ENCODE measurements at places on chromosomes 11 and 22. TPM values are rescaled to one million over a fixed set of nuclear protein-coding genes. Genes with fewer than 3 reads are reported as not detected.
A peak's percentile ranks its signal among the peaks of the same experiment; 100 is the strongest.

The FADS2 gene
- total RNA-seq, result 44.5 TPM

DNA sequence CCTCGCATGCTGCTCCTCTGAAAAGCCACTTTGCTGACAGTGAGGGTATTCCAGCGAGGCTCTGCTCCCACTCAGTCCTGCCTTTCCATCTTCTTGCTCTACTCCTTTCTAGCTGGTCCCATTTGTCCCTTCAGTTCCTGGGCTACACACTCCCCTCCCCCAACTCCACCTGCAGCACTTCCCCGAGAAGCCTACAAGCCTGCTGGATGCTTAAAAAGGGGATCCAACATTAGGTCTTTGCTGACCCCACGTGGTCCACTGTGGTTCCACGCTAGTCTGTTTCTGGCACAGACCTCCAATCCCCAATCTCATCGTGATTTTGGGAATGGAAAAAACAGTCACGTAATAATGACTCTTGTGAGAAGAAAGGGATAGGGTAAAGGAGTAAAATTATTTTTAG is 121.6 kb upstream of the SNX19 start:
- no peak overlapping the region for H3K4me3 ChIP-seq
- H3K36me3 ChIP-seq, result no peaks in the 10 kb centered on the region
- no peak overlapping the region for H3K27ac ChIP-seq
- H3K4me1 ChIP-seq, result no peaks in the 10 kb centered on the region
- H3K27me3 ChIP-seq, result no peaks in the 10 kb centered on the region

DNA sequence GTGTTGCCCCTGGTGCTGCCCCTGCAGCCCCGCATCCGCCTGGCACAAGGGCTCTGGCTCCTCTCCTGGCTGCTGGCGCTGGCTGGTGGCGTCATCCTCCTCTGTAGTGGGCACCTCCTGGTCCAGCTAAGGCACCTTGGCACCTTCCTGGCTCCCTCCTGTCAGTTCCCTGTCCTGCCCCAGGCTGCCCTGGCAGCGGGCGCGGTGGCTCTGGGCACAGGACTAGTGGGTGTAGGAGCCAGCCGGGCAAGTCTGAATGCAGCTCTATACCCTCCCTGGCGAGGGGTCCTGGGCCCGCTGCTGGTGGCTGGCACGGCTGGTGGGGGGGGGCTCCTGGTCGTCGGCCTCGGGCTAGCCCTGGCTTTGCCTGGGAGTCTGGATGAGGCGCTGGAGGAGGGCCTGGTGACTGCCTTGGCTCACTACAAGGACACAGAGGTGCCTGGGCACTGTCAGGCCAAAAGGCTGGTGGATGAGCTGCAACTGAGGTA is 278 bp downstream of the ROM1 start:
- no peak for DNase-seq
- no peak overlapping the region for H3K4me3 ChIP-seq
- no peaks in the 10 kb centered on the region for H3K36me3 ChIP-seq
- H3K4me1 ChIP-seq, result peaks cover 15% of the 10 kb centered on the region

GRCh38 chr22:48121984-48122383 is 1359.5 kb downstream of the TBC1D22A start:
- no peak overlapping the region for H3K27ac ChIP-seq
- H3K4me3 ChIP-seq, result no peak overlapping the region
- no peaks in the 10 kb centered on the region for H3K4me1 ChIP-seq

- H3K36me3 ChIP-seq, result no peaks in the 10 kb centered on the region
- DNase-seq, result no peak
- H3K27ac ChIP-seq, result no peak overlapping the region
These were observed 20.9 kb downstream of the SHISAL1 start for GRCh38 chr22:44291674-44292360.

DNA sequence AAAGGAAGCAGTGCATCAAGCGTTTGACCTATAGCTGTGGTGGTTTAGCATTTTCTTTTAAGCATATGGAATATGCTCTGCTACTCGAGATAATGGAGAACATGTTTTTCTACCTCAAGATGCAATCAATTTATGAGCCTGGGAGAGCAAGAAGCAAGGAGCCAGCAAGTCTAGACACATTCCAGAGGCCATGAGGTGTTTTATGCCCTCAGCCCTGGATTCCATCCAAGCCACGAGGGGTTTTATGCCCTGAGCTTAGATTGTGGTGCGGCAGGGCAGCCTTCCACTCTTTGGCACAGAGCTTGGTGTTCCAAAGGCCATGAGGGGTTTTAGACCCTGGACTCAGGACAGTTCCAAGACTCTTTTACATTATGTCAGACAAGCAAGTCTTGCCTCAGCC is 11.7 kb upstream of the DNAJB13 start:
- H3K4me1 ChIP-seq, result no peaks in the 10 kb centered on the region
- no peak for DNase-seq
- no peaks in the 10 kb centered on the region for H3K27me3 ChIP-seq
- H3K4me3 ChIP-seq, result no peak overlapping the region

DNA sequence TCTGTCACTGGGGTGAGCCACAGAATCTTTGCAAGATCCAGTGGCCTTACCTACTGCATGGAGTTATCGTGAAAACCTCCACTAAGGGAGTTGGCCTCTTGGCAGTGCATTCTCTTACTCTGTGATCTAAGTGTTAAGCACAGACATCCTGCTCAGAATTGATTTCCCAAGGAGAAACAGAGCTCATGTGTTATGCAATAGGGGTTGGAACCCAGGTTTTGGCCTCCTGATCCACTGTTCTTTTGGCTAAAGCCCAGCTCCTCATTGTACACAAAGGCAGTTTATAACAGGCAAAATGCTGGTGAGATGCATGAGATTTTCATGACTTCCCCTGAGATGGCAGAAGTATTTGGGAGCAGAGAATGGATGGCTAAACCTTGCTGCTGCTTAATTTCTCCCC is 11.8 kb downstream of the DTX4 start:
- no peak overlapping the region for H3K27ac ChIP-seq
- no peaks in the 10 kb centered on the region for H3K27me3 ChIP-seq
- DNase-seq, result no peak

DNA sequence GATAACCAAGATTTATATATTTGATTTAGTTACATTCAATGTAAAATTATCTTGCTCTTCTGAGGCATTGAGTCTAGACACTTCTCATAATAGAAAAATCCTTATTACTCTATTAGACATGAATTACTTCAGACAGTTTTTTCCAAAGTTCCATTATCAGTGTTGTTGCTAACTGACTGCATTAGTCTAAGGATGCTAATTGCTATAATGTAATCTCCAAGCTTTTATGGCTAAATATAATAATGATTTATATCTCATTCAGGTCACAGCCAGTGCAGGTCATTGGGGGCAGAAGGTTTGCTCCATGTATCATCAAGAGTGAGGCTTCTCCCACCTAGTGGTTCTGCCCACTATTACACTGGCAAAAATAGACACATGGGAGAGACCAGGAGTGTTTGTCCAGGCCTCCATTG is 377.2 kb upstream of the DDI1 start:
- H3K27me3 ChIP-seq, result no peaks in the 10 kb centered on the region
- no peak overlapping the region for H3K27ac ChIP-seq
- H3K36me3 ChIP-seq, result no peaks in the 10 kb centered on the region
- no peak for DNase-seq

- no peaks in the 10 kb centered on the region for H3K36me3 ChIP-seq
- no peak overlapping the region for H3K4me3 ChIP-seq
- DNase-seq, result no peak
- peaks cover 3% of the 10 kb centered on the region for H3K27me3 ChIP-seq
- H3K4me1 ChIP-seq, result no peaks in the 10 kb centered on the region
These were observed 1.2 kb upstream of the MICALL1 start for GRCh38 chr22:37904572-37905533.

- H3K4me3 ChIP-seq, result no peak overlapping the region
- peak overlapping the region; percentile 90 for H3K27ac ChIP-seq
- no peaks in the 10 kb centered on the region for H3K36me3 ChIP-seq
- H3K4me1 ChIP-seq, result peaks cover 40% of the 10 kb centered on the region
- H3K27me3 ChIP-seq, result no peaks in the 10 kb centered on the region
- DNase-seq, result no peak
These were observed 86.9 kb downstream of the ETS1 start for GRCh38 chr11:128500493-128500892.

DNA sequence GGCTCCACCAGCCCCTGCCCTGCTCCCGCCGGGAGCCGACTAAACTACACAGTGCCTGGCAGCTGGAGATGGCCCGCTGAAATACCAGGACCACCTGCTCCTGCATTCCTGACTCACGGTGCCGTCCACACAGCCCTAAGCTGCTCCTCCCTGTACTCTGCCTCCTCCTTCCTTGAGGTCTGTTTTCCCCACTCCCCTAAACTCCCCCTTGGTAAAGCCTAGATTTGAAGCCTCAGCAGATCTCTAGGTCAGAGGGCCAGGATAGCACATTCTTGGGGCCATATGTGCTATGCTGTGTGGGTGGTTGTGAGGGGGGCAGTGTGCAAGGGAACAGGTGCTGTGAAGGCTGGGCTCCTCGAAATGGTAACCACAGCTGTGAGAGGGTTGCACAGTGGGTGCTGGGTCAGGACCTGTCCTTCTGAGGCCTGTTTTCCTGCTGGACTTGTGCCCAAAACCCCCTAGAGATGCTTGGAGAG is 9.7 kb downstream of the LRFN4 start:
- no peaks in the 10 kb centered on the region for H3K27me3 ChIP-seq
- H3K27ac ChIP-seq, result no peak overlapping the region
- H3K36me3 ChIP-seq, result no peaks in the 10 kb centered on the region
- no peak overlapping the region for H3K4me3 ChIP-seq

- DNase-seq, result no peak
- no peak overlapping the region for H3K4me3 ChIP-seq
- no peaks in the 10 kb centered on the region for H3K4me1 ChIP-seq
- no peaks in the 10 kb centered on the region for H3K27me3 ChIP-seq
- no peaks in the 10 kb centered on the region for H3K36me3 ChIP-seq
- no peak overlapping the region for H3K27ac ChIP-seq
These were observed 745.9 kb upstream of the CCDC179 start for GRCh38 chr11:23606191-23606590.

- no peaks in the 10 kb centered on the region for H3K27me3 ChIP-seq
- H3K4me3 ChIP-seq, result no peak overlapping the region
- no peaks in the 10 kb centered on the region for H3K4me1 ChIP-seq
These were observed 287.3 kb upstream of the DDI1 start for GRCh38 chr11:103749158-103749557.

GRCh38 chr11:13108416-13108815 is 99.3 kb downstream of the RASSF10 start:
- no peaks in the 10 kb centered on the region for H3K27me3 ChIP-seq
- H3K36me3 ChIP-seq, result no peaks in the 10 kb centered on the region
- no peak overlapping the region for H3K4me3 ChIP-seq

DNA sequence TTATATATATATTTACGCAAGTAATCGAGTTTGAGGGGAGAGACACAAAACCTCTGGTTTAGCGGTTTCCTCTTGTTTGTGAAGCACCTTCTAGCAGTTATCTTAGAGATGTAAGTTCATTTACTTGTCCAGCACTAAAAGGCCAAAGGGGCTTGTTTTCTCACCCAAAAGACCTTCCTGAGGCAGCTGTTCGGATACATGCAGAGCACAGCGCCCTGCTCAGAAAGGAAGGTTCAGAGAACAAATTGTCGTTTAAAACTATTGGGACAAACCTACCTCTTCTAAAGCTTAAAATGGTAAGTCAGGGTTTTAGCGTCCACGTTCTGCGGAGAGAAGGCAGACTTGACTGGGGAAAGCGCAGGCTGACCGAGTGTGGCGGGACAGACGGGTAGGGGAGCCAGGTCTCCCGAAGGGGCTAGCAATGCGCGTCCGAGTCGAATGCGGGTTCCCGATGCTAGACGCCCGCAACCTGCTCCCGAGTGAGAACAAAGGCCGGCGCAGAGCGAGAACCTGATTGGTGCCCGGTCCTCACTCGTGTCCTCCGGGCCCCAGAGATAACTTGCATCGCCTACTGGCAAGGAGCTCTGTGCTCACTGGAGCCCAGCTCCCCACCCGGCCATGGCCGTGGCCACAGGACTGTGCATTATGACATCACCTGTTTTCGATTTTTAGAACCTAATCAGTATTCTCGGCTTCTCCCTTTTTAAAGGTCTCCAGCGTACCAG is 1.0 kb upstream of the SESN3 start:
- peak overlapping the region; percentile 49 for H3K4me3 ChIP-seq
- peak; percentile 81 for DNase-seq
- H3K4me1 ChIP-seq, result peaks cover 38% of the 10 kb centered on the region
- no peaks in the 10 kb centered on the region for H3K27me3 ChIP-seq
- H3K27ac ChIP-seq, result peak overlapping the region; percentile 84

- H3K27me3 ChIP-seq, result no peaks in the 10 kb centered on the region
- no peak overlapping the region for H3K4me3 ChIP-seq
- peak; percentile 89 for DNase-seq
- H3K36me3 ChIP-seq, result no peaks in the 10 kb centered on the region
- H3K4me1 ChIP-seq, result no peaks in the 10 kb centered on the region
- no peak overlapping the region for H3K27ac ChIP-seq
These were observed 339.6 kb upstream of the ANO3 start for GRCh38 chr11:25992294-25992693.

Measured in lung (tissue), 17 donors.